ENCODE measurements at places on chromosomes 1 and 21. TPM values are rescaled to one million over a fixed set of nuclear protein-coding genes. Genes with fewer than 3 reads are reported as not detected.

SERINC2 gene
- not detected for total RNA-seq

CCDC30 gene
- 0.60 TPM for total RNA-seq

DNA sequence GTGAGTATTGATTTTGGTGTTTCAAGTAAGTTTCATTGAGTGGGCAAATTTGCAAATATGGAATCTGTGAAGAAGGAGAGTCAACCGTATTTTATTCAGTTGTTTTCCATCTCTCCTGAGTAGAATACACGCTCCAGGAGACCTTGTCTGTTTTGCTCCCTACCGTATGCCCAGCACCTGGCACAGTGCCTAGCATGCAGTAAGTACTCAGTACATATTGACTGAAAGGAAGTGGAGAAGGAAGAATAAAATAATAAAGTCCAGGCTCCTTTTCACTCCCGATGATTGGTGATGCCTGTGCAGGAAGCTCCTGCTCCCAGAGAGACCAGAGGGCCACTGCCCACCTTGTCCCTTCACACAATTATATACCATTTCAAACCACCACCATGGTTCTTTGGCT is 59.4 kb upstream of the NEK2 start:
- no peak overlapping the region for H3K27ac ChIP-seq
- H3K36me3 ChIP-seq = no peaks in the 10 kb centered on the region
- H3K4me1 ChIP-seq = peaks cover 31% of the 10 kb centered on the region
- no peak overlapping the region for H3K4me3 ChIP-seq

OLIG2 gene
- not detected for total RNA-seq

Data from activated CD8-positive, alpha-beta T cell treated with anti-CD3 and anti-CD28 coated beads for 36 hours (primary cell).